H9 (cell line): ENCODE measurements at places on chromosomes 12 and 14. TPM values are rescaled to one million over a fixed set of nuclear protein-coding genes. Genes with fewer than 3 reads are reported as not detected.

TRPV4 gene
- 4.9 TPM in 2 replicates for total RNA-seq

LRP1-AS gene
- total RNA-seq: not detected in 2 replicates

FOXG1 gene
- 0.07 and 0.11 TPM in 2 replicates for total RNA-seq

GDF3 gene
- 9.1 and 9.9 TPM in 2 replicates for total RNA-seq

VRTN gene
- total RNA-seq: 104 and 105 TPM in 2 replicates

CLEC4C gene
- 0.26 TPM in 2 replicates for total RNA-seq

FOXN4 gene
- total RNA-seq: 0.29 and 0.39 TPM in 2 replicates

COPZ1 gene
- 104 TPM in 2 replicates for total RNA-seq

SYNE3 gene
- total RNA-seq: 0.11 and 0.13 TPM in 2 replicates

C14orf93 gene
- 6.9 and 8.2 TPM in 2 replicates for total RNA-seq

HNRNPA1 gene
- total RNA-seq: 3,193 and 3,242 TPM in 2 replicates

DNA sequence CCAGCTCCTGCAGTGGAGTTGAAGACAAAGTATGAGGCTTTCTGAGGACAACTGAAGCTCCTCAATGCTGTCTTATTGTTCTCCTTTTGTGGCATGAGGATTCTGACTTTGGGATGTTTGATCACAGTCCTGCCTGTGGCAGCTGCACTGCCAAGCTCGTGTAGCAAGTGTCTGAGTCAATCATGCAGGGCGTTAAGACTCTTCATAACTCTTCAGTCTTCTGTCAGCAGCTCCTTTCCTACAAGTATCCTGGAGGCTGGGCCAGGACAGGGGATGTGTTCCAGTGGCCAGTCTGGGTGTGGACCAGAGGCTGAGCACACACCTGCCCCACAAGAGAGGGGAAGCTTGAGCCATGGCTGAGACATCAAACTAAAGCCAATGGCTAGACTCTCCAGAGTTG, 94.3 kb downstream of the PELI2 start:
- no peak for DNase-seq
- H3K4me1 ChIP-seq: no peaks in the 10 kb centered on the region
- no peak overlapping the region for H3K4me3 ChIP-seq
- H3K27me3 ChIP-seq: no peaks in the 10 kb centered on the region

- no peaks in the 10 kb centered on the region for H3K36me3 ChIP-seq
- peaks cover 15% of the 10 kb centered on the region for H3K4me1 ChIP-seq
- H3K27ac ChIP-seq: no peak overlapping the region
- H3K27me3 ChIP-seq: no peaks in the 10 kb centered on the region
- H3K4me3 ChIP-seq: peak overlapping the region; percentile 9; the same call in 1 of the 3 replicates
These were observed 95.0 kb upstream of the OTX2 start for GRCh38 chr14:56905282-56905681.

DNA sequence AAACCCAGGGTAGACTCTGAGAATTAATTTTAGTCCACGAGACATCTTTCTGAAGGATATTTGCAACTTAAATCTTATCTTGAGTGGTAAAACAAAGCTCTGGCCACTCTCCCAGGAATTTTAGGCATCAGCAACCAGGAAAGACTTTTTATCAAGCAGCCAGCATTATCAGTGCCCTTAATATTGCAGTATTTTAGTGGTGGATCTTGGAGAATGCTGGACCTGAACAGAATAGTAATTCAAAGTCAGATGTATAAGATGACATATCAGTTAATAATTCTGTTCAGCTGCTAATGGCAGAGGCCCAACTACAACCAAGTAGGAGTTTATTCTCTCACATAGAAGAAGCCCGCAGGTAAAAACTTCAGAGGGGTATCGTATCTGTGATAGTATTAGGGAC, 59.0 kb upstream of the CRY1 start:
- H3K4me3 ChIP-seq: no peak overlapping the region
- H3K36me3 ChIP-seq: no peaks in the 10 kb centered on the region
- H3K4me1 ChIP-seq: no peaks in the 10 kb centered on the region
- no peak overlapping the region for H3K27ac ChIP-seq

DNA sequence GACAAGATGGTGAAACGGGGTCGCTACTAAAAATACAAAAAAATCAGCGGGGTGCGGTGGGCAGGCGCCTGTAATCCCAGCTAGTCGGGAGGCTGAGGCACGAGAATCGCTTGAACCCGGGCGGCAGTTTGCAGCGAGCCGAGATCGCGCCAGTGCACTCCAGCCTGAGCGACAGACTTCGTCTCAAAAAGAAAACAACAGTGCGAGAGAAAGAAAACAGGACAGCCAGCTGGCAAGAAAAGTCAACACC, 633 bp upstream of the RNU4-2 start:
- no peak overlapping the region for H3K4me3 ChIP-seq
- peak overlapping the region; percentile 98 for H3K27ac ChIP-seq
- no peak for DNase-seq
- no peaks in the 10 kb centered on the region for H3K36me3 ChIP-seq
- no peaks in the 10 kb centered on the region for H3K27me3 ChIP-seq
- H3K4me1 ChIP-seq: no peaks in the 10 kb centered on the region

GRCh38 chr12:127127897-127128296, 1139.1 kb upstream of the TMEM132C start:
- no peak overlapping the region for H3K4me3 ChIP-seq
- H3K27ac ChIP-seq: no peak overlapping the region
- H3K4me1 ChIP-seq: no peaks in the 10 kb centered on the region

DNA sequence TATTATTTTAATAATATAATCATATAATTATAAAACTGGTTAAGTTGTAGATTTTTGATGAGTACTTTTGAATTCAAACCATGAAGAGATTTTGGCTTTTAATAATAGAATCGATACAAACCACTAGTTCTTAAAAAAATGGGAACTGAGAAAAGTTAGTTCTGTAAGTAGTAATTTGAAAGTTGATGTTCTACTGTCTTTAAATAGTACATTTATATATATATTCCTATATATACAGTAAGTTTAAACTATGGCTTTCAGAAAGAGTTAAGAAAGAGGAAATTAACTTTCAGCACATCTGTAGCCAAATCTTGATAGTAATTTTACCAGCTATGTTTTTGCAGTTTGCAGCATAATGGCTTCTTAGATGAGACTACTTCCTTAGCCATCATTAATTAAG, 7.8 kb downstream of the LRRK2 start:
- no peak overlapping the region for H3K4me3 ChIP-seq
- H3K27me3 ChIP-seq: no peaks in the 10 kb centered on the region
- H3K4me1 ChIP-seq: no peaks in the 10 kb centered on the region
- H3K27ac ChIP-seq: no peak overlapping the region
- no peaks in the 10 kb centered on the region for H3K36me3 ChIP-seq

DNA sequence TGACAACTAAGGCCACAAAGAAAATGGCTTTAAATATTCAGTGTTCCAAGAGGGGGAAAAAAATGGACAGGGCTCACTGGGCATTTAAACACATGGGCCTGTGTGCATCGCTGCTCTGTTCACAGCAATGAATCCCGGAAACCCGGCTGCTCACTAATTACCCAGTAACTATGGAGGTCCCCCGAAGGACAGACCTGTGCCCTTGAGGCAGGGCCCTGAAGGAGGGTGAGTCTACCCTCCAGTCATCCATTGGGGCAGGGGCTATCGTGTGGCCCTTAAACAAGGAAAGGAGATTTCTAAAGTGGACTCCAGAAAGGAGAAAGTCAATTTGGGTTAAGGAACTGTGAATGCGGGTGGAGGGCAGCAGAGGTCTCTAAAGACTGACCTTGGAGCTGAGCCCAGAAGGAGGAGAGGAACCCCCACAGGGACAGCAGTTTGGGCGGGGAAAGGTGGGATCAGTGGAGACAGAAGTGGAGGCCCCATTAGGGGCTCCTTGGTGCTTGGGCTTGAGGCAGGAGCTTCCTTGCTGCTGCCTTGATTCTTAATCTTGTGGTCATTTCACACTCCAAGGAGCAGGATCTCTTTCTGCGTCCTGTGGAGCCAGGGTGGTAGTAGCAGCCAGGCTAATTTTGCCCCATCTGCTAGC, 1.4 kb upstream of the CLMN start:
- no peaks in the 10 kb centered on the region for H3K4me1 ChIP-seq
- H3K36me3 ChIP-seq: no peaks in the 10 kb centered on the region
- H3K4me3 ChIP-seq: no peak overlapping the region
- DNase-seq: no peak

DNA sequence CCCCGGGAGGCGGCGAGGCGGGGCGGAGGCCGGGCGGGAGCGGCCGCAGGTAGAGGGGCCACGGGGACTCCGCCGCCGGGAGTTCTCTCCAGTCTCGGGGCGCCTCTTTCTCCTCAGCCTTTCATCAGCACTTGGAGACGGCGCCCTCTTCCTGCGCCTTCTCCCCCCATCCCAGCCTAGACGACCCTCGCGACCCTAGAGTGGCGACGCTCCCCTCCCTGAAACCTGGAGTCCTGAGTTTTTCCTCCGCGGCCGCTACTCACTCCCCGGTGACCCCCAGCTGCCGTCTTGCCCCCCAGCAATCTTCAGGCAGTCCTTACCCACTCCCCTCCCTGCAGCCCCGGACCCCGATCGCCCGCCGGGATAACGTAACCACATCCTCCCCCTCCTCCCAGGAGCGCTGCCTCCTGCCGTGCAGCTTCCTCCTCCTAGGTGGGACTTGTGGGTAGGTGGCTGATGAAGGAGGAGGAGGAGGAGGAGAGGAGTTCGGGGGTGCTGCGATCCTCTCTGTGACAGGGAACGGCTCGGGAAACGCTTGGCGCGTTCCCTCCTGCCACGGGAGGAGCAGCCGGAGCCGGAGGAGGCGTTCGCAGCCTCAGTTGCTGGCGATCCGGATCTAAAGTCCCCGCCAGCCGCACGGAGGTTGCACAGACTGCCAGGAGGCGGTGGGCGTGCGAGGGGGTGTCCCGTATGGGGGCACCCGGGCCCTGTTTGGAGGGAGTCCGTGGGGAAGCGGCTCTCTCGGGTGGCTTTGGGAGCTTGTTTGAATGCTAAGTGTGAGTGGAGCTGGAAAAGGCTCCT, 891 bp downstream of the PLEKHA5 start:
- peak overlapping the region; percentile 94 for H3K4me3 ChIP-seq
- H3K4me1 ChIP-seq: peaks cover 4% of the 10 kb centered on the region; the same call in 1 of the 2 replicates
- H3K36me3 ChIP-seq: peaks cover 26% of the 10 kb centered on the region
- DNase-seq: peak; percentile 82
- no peaks in the 10 kb centered on the region for H3K27me3 ChIP-seq

- no peaks in the 10 kb centered on the region for H3K4me1 ChIP-seq
- no peak overlapping the region for H3K27ac ChIP-seq
- H3K27me3 ChIP-seq: no peaks in the 10 kb centered on the region
- peaks cover 15% of the 10 kb centered on the region for H3K36me3 ChIP-seq
- no peak overlapping the region for H3K4me3 ChIP-seq
These were observed 185.5 kb downstream of the SSPN start for GRCh38 chr12:26380897-26381296.

DNA sequence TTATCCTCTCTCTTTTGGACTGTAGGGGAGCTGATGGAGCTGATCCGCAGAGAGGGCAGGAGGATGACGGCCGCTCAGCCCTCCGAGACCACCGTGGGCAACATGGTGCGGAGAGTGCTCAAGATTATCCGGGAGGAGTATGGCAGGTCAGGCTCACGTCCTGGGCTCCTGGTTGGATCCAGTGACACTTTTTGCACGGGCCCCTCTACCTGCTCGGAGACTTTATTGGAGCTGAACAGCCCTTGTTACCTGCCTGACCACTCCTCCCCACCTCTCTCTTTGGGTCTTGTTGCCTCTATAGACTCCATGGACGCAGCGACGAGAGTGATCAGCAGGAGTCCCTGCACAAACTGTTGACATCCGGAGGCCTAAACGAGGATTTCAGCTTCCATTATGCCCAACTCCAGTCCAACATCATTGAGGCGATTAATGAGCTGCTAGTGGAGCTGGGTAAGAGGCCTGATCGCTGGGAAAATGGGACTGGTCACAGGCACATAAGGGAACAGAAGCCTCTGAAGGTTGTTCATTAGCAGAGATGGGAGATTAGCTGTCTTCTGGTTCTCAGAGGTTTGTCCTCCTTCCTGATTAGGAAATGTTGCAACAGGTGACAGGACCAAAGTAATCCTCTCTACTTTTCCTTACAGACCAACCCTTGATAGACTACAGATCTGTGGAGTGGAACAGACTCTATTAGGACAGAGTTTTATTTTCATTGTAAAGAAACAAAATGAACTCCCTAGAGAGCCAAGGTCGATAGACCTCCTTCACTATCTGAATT, 718 bp downstream of the EIF2B2 start:
- H3K27ac ChIP-seq: no peak overlapping the region
- no peaks in the 10 kb centered on the region for H3K27me3 ChIP-seq
- no peak for DNase-seq
- peaks cover 5% of the 10 kb centered on the region; the same call in 1 of the 2 replicates for H3K4me1 ChIP-seq
- H3K4me3 ChIP-seq: peak overlapping the region; percentile 98
- H3K36me3 ChIP-seq: peaks cover 48% of the 10 kb centered on the region

- no peaks in the 10 kb centered on the region; the same call in 1 of the 2 replicates for H3K27me3 ChIP-seq
- H3K4me3 ChIP-seq: no peak overlapping the region
- no peak overlapping the region for H3K27ac ChIP-seq
- no peaks in the 10 kb centered on the region for H3K4me1 ChIP-seq
These were observed 23.5 kb upstream of the CFAP54 start for GRCh38 chr12:96465896-96466295.

DNA sequence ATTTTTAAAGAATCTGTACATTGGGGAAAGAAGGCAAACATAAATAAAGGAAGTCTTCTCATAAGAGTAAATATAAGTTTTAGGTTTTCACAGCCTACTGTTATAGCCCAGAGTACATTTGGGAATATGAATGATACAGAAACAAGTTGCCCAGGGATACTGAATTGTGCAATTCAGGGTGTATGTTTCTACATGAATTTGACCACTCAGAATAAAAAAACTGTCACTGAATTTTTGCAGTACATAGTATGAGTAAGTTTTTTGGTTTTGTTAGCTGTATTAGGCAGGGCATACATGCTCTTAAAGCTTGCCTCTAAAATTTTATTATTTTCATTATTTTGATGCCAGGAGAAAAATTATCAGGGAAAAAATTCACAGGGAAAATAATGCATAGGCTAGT, 6.6 kb upstream of the PCNX4 start:
- no peaks in the 10 kb centered on the region for H3K4me1 ChIP-seq
- no peak overlapping the region for H3K4me3 ChIP-seq
- no peaks in the 10 kb centered on the region for H3K36me3 ChIP-seq
- no peaks in the 10 kb centered on the region for H3K27me3 ChIP-seq
- no peak overlapping the region for H3K27ac ChIP-seq
- no peak for DNase-seq

- no peak overlapping the region for H3K4me3 ChIP-seq
- 0 out of 2 replicates have a peak, but pooled peaks cover 4% of the 10 kb centered on the region for H3K4me1 ChIP-seq
- H3K27me3 ChIP-seq: no peaks in the 10 kb centered on the region
- DNase-seq: no peak
- H3K36me3 ChIP-seq: peaks cover 3% of the 10 kb centered on the region; the same call in 1 of the 3 replicates
- H3K27ac ChIP-seq: no peak overlapping the region
These were observed 22.4 kb downstream of the ACTN1 start for GRCh38 chr14:68956724-68957123.

GRCh38 chr12:121536054-121536898, 44.5 kb downstream of the KDM2B start:
- no peak overlapping the region for H3K27ac ChIP-seq
- H3K27me3 ChIP-seq: no peaks in the 10 kb centered on the region
- DNase-seq: peak; percentile 93

DNA sequence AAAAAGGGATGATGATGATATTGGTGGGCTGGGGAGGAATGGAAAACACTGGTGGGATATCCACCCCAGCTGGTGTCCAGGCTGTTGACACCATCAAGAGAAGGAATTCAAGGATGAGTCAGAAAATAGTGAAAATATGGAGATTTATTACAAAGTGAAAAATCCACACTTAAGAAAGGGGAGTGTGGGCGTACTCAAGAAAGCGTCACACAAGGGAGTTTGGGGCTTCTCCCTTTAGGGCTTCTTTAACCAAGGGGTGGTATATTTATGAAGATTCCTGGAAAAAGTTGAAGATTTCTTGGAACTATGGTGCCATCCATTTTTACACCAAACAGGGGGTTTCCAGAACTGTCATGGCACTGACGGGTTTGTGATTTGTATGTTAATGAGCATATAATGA, 63.1 kb upstream of the ARID2 start:
- no peaks in the 10 kb centered on the region for H3K36me3 ChIP-seq
- no peak for DNase-seq
- H3K4me3 ChIP-seq: no peak overlapping the region
- H3K27ac ChIP-seq: no peak overlapping the region

- H3K27me3 ChIP-seq: no peaks in the 10 kb centered on the region
- H3K27ac ChIP-seq: no peak overlapping the region
- no peak for DNase-seq
These were observed 23.9 kb downstream of the ANAPC7 start for GRCh38 chr12:110379631-110380030.
